Tibial nerve (tissue), 4 donors: ENCODE measurements at places on chromosomes 11 and 22. TPM values are rescaled to one million over a fixed set of nuclear protein-coding genes. Genes with fewer than 3 reads are reported as not detected.

GRCh38 chr11:127195501-127196120 lies 195.0 kb upstream of the KIRREL3 start:
- no peak for DNase-seq

- no peak for DNase-seq
These were observed 521 bp downstream of the PES1 start for GRCh38 chr22:30591191-30591587.

DNA sequence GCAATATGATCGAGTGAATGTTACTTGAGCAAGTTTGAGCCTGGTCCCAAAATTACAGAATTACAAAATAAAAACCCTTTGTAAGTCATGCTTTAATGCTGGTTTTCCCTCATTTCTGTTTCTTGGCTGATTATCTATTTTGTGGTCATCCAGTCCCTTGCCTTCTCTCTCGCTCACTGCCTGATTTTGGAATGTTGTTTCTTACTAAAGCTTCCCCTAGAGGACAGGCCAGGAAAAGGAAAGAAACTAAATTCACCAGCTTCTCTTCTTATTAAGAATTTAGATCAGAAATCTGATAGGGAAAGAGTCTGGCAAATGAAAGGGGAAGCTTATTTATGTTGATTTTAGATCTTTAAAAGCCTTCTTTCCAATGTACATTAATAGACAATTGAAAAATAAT lies 16.6 kb upstream of the BDNF start:
- DNase-seq: no peak

DNA sequence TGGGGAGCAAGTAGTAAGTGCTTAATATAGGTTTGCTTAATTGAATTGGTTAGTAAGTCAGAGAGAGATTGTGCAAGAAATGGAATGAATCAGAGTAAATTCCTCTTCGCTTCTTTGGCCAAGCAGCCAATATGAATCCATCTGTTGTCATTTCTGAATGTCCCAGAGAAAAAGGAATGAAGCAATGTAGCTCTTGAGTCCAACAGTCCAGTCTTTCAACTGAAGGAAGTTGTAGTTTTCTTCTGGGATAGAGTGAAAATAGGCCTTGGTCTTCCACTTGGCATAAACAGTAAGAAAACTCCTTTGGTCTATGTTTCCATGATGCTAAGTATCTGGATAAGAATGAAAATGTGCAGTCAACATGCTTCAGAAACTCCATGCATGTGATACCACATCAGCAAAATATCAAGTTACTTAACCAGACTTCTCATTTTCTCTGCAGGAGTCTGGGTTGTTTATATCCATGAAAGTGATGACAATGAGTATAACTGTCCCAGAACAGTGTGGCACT lies 1.8 kb upstream of the FIBIN start:
- DNase-seq: no peak

GRCh38 chr11:92267968-92268367 lies 43.4 kb downstream of the FAT3 start:
- no peak for DNase-seq

GRCh38 chr11:121964591-121964990 lies 151.4 kb downstream of the BLID start:
- DNase-seq: no peak

- peak; percentile 4 for DNase-seq
These were observed 14.8 kb upstream of the MUC5B start for GRCh38 chr11:1208144-1208393.

DNA sequence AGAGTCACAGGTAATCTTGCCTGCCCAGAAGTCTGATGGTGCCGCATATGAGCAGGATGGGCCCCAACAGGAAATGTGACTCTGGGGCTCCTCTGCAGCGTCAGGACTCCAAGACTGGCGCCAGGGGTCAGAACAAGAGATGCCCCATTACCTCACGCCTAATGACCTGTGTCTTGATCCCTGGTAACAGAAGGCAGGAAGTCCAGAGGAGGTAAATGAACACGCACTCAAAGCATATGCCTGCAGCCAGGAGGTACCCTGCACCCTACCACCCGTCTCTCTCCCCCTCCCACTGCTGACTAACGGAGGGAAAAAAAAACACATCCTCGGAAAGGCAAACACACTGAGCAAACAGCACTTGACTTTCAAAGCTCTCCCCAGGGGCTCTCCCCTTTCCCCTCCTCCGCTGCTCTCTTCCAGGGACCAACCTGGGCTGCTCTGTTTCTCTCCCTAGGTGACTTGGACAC lies 37.3 kb downstream of the ABCC8 start:
- DNase-seq: no peak

DNA sequence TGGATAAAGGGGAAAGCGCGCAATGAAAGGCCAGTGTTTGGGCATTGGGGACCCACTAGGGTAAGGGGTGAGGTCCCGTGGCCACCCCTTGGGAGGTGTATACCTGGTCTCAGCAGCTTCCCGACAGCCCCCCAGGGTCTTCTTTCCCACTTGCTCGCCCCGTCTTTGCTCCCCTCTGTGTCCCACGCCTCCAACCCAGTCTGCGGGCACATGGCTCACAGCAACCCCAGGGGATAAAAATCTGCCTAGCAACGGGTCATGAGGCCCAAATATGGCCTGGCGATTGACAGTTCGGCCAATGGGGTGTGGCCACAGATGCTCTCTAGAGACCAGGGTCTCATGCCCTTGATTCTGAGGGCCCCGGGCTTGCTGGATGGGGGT lies 41.6 kb downstream of the AHNAK start:
- no peak for DNase-seq

DNA sequence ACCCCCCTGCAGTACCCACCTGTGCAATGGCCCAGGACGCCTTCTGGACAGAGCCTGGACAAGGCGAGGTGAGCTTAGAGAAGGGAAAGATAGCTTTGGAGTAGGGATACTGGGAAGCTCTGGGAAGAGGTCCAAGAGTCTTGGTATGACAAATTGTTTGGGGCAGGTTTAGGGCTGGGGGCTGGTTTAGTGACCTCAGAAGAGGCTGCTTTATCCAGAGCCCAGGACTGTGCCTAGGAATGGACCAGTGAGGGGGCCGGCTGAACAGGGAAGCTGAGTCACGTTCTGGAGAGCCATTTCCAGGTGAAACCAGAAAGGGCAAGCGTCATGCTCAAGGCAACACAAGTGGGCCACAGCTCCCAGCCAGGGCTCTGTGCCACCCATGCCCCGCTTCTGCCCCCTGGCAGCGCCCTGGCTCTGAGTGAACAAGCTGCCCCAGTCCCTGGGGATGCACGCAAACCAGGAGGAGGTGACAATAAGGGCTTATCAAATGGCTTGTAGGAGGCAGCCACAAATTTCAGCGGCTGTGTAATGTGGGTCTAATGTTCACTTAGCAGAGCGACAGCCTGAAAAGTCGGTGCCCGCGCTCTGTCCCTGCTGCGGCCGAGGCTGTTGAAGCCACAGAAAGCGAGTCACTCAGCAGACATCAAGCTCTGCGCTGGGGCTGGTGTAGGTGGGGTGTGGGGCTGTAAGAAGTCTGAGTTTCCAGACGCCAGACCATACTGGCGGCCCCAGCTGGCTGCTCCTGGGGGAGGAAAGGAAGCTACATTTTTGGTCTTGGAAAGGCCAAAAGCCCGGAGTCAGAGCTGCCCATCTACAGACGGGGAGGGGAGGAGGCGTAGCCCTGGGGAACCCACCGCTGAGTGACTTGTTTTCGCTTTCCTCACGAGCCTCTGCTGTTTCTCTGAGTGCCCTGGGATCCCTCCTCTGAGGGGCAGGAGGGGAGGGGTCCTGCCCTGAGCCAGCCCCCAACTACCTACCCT lies 18.3 kb upstream of the SYT7 start:
- DNase-seq: no peak

GRCh38 chr11:14687456-14687855 lies 43.9 kb downstream of the PDE3B start:
- no peak for DNase-seq

DNA sequence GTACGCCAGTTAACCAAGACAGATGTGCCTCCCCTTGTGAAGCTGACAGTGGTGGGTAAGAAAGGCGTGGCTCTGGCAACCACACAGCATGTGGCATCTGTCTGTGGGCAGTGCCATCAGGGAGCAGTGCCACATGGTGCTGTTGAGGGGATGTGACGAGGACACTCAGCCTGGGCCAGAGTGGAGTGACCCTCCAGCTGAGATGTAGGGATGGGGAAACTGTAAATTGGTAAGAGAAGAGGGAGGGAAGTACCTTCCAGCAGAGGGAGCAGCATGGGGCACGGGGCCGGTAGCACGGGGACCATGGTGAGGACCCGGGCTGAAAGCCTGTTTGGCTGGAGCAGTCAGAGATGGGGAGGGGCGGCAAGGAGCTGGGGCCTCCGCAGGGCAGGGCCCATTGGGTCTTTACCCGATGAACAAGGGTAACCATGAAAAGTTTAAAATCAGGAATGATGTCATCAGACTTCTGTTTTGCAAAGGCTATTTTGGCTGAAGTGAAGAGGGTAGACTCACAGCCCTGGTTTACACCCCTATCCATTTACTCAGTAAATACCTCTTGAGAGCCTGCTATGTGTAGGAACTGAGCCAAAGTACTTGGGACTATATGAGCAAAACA lies 10.4 kb downstream of the TMPRSS6 start:
- no peak for DNase-seq

DNA sequence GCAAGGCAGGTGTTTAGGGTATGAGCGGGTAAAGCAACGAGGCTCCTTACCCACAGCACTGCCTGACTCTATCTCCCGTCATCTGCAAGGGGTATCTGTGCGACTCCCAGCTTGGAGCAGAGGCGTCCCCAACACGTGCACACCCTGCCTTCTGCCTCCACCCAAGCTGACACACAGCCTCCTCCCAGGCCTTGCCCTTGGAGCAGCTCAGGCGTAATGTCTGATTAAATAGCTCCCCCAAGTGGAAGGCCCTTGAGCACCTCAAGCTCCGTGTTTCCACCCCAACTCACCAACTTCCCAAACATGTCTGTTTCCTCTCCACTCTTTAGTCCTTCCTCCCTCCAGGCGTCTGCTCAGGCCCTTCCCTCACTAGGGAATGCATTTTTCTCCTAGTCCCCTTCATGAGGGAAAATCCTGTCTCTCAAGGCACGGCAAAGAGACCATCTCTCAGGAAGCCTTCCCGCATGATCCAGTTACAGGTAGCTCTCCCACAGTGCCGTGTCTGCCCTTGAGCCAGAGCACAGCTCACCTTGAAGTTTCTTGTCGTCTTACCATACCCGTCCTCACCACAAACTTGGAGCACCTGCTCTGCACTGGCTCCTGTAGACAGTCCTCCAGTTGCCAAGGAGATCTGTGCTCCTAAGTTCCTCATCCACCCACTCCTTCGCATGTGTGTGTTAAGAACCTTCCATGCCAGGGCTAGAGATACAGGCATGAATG lies 15.8 kb downstream of the CYB5R2 start:
- peak; percentile 63 for DNase-seq

- DNase-seq: no peak
These were observed 74.8 kb downstream of the KIAA1671 start for GRCh38 chr22:25027043-25027906.

DNA sequence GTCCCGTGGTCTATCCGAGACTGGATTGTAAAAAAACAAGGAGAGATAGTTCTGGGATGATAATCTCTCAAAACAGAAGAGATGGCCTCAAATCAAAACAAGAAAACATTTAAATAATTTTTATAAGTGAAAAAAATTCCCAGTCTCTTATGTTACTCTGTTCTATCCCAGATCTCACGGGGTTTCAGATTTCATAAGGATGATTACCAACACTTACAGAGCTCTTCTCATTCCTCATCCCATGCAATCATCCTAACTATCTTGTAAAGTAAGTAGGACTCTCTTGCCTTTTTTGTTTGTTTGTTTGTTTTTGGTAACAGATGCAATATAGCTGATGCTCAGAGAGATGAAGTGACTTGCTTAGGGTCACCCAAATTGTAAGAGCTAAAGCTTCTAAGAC lies 20.0 kb upstream of the ZBTB16 start:
- DNase-seq: no peak

DNA sequence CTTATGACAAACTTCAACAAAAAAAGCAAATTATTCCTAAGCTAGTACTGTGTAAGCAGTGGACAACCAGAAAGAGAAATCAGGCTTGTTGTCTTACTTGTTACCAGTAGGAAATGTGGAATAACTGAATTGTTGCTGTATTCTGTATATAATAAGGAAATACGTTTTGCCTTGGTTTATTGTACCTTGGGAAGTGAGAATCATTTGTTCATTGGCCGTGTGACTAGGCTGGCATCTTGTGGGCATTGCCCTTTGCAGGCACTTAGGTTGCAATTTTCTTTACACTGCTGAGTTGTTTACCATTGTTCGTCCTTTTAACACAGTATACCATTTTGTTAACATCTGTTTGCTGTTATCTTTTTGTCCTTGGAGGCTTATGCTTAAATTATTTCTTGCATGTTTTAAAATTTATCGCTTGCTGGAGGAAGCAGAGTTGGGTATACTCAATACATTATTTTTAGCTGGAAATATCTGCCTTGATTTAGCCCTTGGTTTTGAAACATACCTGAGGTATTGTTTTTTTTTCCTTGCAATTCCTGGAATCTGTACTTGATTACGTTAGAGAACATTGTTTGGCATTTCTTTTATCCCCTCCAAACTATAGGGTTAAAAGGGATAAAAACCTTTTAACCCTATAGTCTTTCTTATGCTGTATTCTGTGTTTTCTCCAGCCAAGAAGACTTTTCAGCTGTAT lies 109.3 kb downstream of the DDX10 start:
- no peak for DNase-seq

DNA sequence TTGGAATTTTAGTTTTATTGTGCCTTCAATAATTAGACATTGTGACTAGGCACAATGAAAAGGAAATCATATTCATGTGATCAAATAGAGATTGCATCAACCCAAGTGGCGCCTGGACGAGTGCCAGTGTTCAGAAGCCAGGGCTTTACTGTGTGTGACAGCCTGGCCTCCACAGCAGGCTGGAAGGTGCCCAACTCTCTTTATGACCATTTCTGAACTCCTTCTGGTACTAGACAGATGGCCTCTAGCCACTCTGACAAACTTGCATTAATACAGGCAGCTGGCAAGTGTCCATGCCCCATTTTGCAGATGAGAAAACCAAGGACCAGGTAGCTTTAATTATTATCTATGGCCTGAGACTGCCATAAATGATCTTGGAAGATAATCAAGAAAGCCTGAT lies 8.3 kb upstream of the POU2AF1 start:
- DNase-seq: no peak

- no peak for DNase-seq
These were observed 1.5 kb downstream of the DBX1 start for GRCh38 chr11:20158597-20159257.

GRCh38 chr11:134575504-134576230 lies 163.6 kb upstream of the B3GAT1 start:
- DNase-seq: no peak

- no peak for DNase-seq
These were observed 121.7 kb upstream of the ZBED5 start for GRCh38 chr11:10979529-10979928.

GRCh38 chr11:126832387-126832786 lies 168.2 kb downstream of the KIRREL3 start:
- no peak for DNase-seq

IFTAP gene
- 18.8 TPM for total RNA-seq

SLC22A25 gene
- total RNA-seq: not detected

PNPLA3 gene
- 9.3 TPM for total RNA-seq

INPP5J gene
- 0.90 TPM for total RNA-seq

TIMM10B gene
- 66.6 TPM for total RNA-seq

PLXNB2 gene
- 140 TPM for total RNA-seq

C2CD3 gene
- total RNA-seq: 41.7 TPM

C11orf52 gene
- total RNA-seq: not detected

PHLDA2 gene
- total RNA-seq: 5.9 TPM

CPT1A gene
- total RNA-seq: 44.1 TPM

FGF4 gene
- 4.2 TPM for total RNA-seq

C22orf15 gene
- total RNA-seq: 0.44 TPM

C11orf16 gene
- total RNA-seq: not detected

FREY1 gene
- not detected for total RNA-seq

SH3BP1 gene
- total RNA-seq: 19.8 TPM
